Left renal cortex interstitium (tissue), 4 donors: ENCODE measurements at places on chromosomes 2 and 18. TPM values are rescaled to one million over a fixed set of nuclear protein-coding genes. Genes with fewer than 3 reads are reported as not detected.

Gene DIPK1C
- polyA plus RNA-seq: 0.14 TPM

Gene DNAH7
- polyA plus RNA-seq: 5.3 TPM

Gene TRMT61B
- polyA plus RNA-seq: 25.6 TPM

Gene UGT1A9
- 4.2 TPM for polyA plus RNA-seq

Gene COBLL1
- 150 TPM for polyA plus RNA-seq

Gene LRP2
- polyA plus RNA-seq: 157 TPM

Gene PXDN
- 154 TPM for polyA plus RNA-seq

Gene UGT1A4
- polyA plus RNA-seq: not detected

Gene LAMA1
- 66.1 TPM for polyA plus RNA-seq

Gene ARHGAP15
- 9.9 TPM for polyA plus RNA-seq

Gene PLGLB1
- 27.1 TPM for polyA plus RNA-seq

Gene SP5
- polyA plus RNA-seq: 1.1 TPM

Gene LHCGR
- 0.38 TPM for polyA plus RNA-seq

Gene MAPK4
- polyA plus RNA-seq: 10.2 TPM

Gene CXCR1
- not detected for polyA plus RNA-seq

Gene PMAIP1
- polyA plus RNA-seq: 3.8 TPM

Gene POTEJ
- polyA plus RNA-seq: not detected

Gene SP140
- polyA plus RNA-seq: 0.76 TPM

Gene UGT1A10
- polyA plus RNA-seq: not detected

Gene APCDD1
- polyA plus RNA-seq: 186 TPM

Gene QPCT
- 15.1 TPM for polyA plus RNA-seq

Gene PLCD4
- 11.3 TPM for polyA plus RNA-seq

Gene GALNT13
- polyA plus RNA-seq: 2.6 TPM

Gene CFAP221
- polyA plus RNA-seq: 36.9 TPM

Gene TRAPPC12
- polyA plus RNA-seq: 67.2 TPM

Gene ABCA12
- 0.16 TPM for polyA plus RNA-seq

Gene G6PC2
- polyA plus RNA-seq: 0.04 TPM

Gene FECH
- polyA plus RNA-seq: 40.5 TPM

Gene IL1B
- polyA plus RNA-seq: 0.47 TPM

Gene CHCHD5
- polyA plus RNA-seq: 27.7 TPM

Gene IGFBP2
- polyA plus RNA-seq: 221 TPM

Gene SULT1C2
- 48.0 TPM for polyA plus RNA-seq

Gene TDRD15
- not detected for polyA plus RNA-seq

Gene RAMP1
- polyA plus RNA-seq: 6.1 TPM

Gene OSBPL6
- polyA plus RNA-seq: 6.0 TPM

Gene CYP1B1
- 140 TPM for polyA plus RNA-seq

Gene GULP1
- 55.8 TPM for polyA plus RNA-seq

Gene LTBP1
- 83.4 TPM for polyA plus RNA-seq
